ENCODE measurements at places on chromosomes 1 and 21.

GRCh38 chr21:43644071-43644470 is 15.2 kb downstream of the HSF2BP start:
- DNase-seq = no peak

- DNase-seq = no peak
Measured at GRCh38 chr1:227729144-227729880, 5.8 kb downstream of the JMJD4 start.

DNA sequence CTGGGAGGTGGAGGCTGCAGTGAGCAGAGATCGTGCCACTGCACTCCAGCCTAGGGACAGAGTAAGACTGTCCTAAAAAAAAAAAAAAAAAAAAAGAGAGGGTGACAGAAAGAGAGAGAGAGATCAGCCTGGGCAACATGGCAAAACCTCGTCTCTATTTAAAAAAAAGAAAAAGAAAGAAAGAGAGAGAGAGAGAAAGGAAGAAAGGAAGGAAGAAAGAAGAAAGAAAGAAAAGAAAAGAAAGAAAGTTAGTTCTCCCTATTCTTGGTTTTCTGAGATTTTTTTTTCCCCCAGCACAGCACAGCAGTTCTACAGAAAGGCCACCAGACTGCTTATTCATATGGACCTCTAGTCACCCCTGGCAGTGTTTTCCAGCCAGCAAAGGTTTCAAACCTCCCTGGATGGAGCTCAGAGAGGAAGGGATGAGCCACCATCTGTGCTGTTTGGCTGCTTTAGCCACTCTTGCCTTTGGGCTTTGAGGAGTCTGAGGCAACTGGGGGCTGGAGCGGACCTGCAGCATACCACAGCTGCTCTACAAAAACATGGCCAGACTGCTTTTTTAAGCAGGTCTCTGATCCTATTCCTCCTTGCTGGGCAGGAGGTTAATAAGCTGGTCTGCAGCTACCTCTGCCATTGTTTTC is 10.6 kb downstream of the S100A6 start:
- DNase-seq = no peak

DNA sequence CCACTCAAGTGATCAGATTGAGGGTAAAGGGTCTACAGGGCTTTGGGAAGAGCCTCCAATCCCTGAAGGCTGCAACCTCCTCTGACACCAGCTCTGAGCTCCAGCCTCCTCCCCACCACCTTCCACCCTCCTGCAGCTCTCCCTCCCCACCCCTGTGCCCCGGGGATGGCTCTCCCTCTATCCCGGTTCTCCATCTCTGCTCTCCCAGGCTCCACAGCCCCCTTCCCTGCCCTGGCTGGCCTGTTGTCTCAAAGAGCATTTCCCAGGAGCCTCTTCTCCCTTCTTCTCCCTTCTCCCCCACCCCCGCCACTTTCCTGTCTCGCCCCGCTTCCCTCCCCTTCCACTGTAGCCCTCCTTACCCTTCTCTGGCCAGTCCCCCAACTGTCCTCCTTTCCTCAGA is 1.1 kb downstream of the PLEKHA6 start:
- no peak for DNase-seq

GRCh38 chr1:211781260-211781659 is 49.3 kb downstream of the LPGAT1 start:
- no peak for DNase-seq

DNA sequence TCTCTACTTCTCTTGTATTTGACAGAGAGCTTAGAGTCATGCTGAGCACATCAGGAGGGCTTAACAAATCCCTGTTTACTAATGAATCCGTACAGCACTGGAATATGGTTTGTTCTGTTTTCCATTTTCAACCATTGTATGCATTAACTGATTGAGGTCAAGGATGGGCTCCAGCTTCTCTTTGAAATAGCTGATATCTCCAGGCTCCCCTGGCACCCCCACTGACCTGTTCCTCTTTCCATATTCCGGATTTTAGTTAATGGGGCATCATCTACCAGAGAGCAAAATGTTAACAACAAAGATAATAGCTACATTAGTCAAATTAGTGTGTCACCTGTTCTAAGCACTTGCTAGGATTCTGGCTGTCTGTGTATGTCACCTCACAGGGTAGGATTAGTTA is 57.6 kb downstream of the NENF start:
- no peak for DNase-seq

DNA sequence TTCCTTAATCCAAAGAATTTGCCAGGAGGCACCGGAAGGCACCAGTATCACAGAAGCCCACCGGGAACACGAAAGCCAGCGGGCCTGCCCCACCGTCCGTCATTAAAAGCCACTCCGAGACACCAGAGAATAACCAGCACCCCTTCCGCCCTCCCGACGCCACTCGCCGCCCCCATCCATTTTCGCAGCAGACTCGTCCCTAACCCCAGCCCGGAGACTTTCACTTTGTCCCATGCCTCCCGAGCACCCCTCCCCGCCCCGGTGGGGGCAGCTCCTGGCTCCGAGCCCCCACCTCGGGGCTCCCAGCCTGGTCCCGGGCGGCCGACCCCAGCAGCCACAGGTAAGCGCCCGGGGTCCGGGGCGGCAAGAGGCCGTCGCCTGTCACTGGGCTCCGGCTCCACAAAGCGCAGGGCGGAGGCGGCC is 105.4 kb downstream of the SLC45A1 start:
- DNase-seq = peak; percentile 53

GRCh38 chr1:117389284-117389683 is 22.0 kb downstream of the MAN1A2 start:
- DNase-seq = no peak

- DNase-seq = no peak
Measured at GRCh38 chr1:87399701-87400100, 71.0 kb downstream of the LMO4 start.

DNA sequence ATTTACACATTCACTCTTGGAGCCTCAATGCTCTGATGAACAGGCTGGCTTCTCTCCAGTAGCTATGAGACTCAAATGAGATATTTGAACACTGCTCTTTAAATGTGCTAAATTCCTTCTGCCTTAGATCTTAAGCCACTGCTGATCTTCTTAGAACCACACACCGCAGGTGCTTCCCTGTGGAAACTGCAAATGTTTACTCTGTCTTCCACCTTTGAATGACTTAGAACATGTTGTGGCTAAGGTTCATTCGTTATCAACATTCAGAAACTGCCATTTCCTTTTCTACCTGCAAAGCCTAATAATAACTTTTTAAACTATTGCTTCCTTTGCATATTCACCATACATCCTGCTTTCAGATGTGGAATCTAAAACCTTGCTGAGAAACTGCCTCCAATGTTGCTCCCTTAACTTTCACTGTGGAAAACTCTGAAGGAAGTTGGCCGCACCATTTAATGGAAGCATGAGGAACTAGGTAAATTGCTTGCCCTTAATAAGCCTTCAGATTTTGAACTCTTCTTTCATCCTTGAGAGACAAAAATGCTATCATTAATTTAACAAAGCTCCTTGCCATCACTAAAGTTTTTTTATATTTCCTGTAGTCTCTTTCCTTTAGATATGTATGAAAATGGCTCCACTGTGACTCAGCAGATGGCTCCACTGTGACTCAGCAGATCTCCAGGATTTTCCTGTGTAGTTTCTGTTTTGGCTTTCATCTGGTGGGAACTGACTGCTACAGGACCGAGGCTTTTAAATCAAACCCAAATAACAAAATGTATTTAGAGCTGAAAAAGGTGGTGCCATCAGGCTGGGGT is 143.8 kb downstream of the TNFSF18 start:
- peak; percentile 39 for DNase-seq

DNA sequence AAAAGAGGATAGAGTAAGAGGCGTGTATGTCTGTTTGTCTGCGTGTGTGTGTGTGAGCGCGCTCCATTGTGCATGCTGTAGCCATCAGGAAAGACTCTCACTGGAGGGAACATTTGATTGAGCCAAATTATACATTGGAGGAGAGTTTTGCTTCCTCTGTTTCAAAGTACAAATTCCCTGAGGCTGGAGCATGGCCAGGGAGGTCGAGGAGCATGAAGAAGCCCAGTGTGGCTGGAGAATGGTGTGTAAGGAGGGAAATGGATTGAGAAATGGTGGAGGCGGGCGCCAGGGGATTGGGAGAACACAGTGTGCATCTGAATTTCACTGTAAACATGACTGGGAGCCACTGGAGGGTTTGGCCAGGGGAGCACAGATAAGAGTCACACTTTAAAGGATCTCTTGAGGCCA is 22.1 kb upstream of the EFNA1 start:
- DNase-seq = no peak

DNA sequence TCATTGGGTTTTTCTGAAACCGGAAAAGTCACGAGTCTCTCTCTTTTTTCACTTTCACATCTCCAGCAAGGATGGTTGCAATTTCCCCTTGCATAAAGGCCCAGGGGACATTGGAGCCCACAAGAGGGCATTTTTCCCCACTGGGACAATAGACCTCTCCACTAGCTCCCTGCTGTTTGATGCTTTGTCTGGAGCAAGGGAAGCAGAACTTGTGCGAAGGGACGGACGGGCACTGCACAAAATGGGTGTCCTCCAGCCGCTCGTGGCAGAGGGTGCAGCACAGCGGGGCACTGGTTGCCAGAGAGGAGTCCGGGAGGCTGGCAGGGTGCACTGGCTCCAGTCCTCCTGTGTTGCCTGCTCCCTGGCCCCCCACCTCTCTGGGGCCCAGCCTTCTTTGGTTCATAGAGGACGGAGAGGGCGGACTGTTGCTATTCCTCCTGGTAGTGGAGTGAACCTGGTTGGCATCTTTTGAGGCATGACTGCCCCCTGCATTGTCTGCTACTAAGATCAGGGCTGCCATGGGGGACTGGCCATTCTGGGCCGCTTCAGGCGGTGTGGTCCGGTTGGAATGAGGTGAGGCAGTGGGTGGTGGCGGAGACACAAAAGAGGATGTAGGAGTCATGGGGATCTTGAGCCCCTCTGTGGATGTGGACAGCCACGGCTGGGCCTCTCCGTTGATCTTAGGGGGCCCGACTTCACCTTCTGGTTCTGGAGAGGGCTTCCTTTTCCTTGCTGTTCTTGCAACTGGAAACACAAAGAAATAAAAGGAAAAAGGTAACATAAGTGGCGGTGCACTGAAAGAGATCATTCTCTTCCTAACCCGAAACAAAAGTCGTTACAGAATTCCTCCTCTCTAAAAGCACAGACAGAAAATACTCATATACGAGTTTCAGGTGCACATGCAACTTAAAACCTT is 2.6 kb downstream of the IRF2BP2 start:
- DNase-seq = peak; percentile 41

DNA sequence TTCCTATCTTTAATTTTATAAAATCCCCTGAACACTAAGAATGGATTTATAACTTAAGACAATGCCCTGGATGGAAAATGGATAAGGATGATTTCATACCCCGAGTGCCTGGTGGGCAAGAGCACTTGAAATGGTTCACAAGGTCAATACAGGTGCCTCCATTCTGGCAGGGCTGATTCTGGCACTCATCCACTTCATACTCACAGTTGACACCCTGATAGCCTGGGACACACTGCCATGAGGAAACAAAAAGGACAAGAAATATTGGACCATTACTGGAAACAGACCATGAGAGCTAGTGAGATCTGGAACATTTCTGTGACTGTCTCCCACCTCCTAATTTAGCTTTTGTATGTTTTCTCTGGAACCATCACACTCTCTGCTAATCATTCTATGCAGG is 39.1 kb upstream of the ADAM30 start:
- DNase-seq = no peak

DNA sequence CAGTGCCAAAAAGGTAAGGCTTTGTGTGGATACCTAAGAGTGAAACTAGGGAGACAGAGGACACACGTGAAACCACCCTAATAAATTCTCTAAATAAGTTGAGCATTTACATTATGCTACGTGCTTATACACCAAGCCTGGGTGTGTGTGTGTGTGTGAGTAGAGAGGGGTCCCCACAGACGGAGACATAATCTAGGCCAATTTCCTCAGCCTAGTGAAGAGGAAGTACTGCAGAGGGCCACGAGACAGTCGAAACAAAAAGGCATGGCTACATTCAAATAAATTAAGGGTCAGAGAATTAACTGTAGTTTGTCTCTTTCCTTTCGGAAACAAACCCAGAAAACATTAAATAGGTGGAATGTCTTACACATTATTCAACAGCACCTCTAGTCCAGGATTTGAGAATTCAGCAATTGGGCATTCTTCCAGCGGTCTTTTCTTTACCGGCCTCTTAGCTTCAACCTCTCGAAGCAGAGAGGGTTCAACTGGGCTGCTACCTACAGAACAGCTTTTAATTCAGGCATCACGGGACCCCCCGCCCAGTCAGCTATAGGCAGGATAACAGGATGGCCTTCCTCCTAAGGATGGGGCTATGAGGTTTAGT is 75.0 kb downstream of the DESI2 start:
- no peak for DNase-seq

- DNase-seq = peak; percentile 42
Measured at GRCh38 chr1:153670257-153670858, 435 bp downstream of the ILF2 start.

- peak; percentile 58 for DNase-seq
Measured at GRCh38 chr1:201015551-201016091, 7.9 kb downstream of the KIF21B start.

DNA sequence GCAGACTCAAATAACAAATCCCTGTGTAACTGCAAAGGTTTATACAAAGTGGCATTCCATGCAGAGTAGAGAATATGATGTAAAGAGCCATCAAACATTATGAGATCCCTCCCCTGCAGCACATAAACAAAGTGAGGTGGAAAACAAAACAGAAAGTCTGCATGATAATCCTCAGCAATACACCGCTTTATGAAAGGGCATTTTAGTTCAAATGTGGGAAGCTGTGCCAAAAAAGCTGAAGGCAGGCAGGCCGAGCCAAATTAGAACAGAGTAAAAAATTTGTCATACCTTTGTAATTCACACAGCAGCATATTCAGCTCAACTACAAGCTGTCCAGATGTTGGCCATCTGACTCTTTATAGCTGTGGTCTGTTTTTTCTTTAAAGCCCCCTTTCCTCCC is 113.5 kb downstream of the LHX9 start:
- DNase-seq = no peak

GRCh38 chr1:79497193-79497773 is 490.8 kb upstream of the ADGRL4 start:
- peak; percentile 6 for DNase-seq

GRCh38 chr21:40662889-40663288 is 184.1 kb downstream of the DSCAM start:
- no peak for DNase-seq

DNA sequence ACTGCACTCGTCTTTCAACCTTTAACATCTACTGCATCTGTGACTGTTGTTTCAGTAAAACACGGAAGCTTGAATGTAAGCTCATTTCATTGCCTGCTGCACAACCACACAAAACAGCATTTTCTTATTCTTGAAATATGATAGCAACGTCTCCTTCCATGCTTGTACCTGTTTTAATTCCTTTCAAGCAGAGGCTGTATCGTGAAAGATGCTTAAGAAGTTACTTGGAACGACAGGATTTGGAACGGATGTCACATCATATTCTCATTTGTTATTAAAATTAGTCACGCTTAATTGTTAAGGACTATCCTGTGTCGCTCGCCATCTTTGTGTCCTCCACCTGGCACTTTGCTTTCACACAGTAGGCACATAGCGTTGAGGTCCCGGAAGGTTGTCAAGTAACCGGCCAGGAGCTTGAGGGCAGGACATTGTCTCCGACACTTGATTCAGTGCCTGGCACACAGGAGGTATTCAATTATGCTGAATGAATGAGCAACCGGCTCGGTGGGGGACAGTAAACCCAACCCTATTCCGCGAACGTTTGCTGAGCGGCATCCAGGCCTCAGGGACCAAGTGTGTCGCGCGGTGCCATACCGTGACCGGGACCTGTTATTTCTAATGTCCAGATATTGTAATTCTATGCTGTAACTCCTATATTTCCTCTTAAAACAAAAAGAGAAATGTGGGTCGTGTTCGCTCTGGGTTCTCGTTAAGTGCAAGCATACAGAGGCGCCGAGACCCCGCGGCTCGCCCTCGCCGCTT is 499 bp upstream of the SH3GLB1 start:
- peak; percentile 66 for DNase-seq

- DNase-seq = no peak
Measured at GRCh38 chr1:67557696-67558448, 127.1 kb upstream of the GADD45A start.
